ENCODE measurements at places on chromosomes 2 and 18.

DNA sequence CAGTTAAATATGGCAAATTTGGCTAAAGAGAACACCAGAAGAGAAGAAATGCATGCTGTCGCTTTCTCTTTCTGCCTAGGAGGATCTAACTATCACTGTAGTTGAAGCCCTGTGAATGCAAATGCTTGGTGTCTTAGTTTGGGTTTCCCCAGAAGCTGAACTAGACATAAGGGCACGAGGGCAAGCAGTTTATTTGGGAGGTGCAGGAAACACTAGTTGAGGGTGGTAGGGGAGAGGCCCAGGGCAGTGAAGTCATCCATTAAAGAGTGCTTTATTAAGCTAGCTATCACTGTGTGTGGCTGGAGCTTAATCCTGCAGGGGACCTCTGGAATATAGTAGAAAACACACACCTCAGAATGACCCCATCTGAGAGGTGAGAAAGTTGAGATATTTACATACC, 639.8 kb upstream of the ZEB2 start:
- DNase-seq: no peak

DNA sequence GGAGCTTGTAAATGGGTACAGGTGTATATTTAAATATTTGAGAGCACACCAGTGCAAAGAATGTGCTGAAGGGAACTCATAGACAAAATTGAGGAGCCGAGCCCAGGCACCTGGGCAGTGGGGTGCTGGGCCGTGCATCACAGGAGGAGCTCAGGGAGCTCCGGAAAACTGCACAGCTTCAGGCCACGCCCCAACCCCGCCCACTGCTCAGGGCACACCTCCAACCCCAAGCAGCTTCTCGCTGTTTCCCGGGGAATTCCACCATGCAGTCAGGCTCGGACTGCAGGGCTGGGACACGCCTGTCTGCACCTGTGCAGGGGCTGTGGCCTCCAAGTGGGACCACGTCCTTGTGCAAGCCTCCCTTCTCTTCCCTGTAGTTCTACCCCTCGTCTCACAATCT, 243.0 kb downstream of the HDAC4 start:
- DNase-seq: peak; percentile 18

GRCh38 chr18:23095463-23095862, 39.8 kb upstream of the CABLES1 start:
- no peak for DNase-seq

GRCh38 chr2:154978710-154979109, 280.2 kb downstream of the KCNJ3 start:
- no peak for DNase-seq

- DNase-seq: no peak
Observed at GRCh38 chr2:70673041-70673647, 94.9 kb downstream of the ADD2 start.

DNA sequence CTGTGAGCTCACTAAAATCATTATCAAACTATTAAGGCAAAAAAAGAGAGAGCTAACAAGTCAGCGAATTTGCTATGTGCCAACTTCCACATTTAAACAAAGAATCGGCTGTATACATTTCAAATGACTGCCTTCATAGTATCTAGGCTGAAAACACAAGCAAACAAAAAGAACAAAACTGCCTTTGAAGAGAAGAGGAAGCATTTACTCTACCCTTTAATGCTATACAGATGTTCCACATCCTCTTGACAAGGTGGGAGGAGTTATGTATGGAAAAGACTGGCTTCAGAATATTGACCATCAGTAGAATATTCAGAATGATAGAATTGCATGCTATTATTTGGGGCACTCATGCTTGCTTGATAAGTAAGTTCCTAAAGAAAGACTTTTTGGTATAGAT, 741.7 kb downstream of the PLCL1 start:
- DNase-seq: no peak

DNA sequence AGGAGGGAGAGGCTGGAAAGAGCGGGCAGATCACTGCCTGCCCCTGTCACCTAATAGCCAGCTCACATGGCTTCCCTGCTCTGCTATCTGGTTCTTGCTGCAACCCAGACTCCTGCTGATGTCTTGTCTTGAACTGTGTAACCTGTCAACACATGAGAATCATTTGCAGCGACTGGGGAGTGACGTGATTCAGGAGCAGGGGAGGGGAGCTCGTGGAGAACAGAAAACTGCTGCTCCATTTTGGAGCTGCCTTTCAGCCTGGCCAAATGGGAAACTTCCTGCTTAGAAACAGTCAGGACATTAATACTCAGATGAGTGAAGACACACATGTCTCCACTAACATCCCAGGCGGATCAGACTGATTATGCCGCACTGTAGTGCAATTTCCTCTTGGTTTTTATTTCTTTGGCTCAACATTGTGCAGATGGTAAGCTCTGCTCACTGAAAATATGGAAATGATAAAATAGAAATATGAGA, 38.1 kb downstream of the RPL37A start:
- DNase-seq: no peak

DNA sequence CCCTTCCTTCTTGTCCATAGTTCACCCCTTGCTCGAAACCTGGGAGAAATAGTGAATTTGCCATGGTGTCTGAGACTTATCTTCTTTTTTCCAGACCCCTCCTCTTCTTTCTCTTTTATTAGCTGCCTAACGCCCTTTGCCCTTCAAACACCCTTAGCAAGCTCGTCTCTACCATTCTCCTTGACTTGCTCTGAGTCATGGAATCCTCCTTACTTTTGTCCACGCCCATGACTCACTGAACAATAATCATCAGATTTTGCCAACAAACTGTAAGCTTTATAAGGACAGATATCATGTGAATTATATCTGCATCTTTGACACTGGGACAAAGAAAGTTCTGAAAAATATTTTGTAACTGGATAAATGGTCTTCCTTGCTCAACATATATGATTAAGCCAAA, 67.1 kb upstream of the CNTNAP5 start:
- DNase-seq: no peak

GRCh38 chr18:27717250-27717649, 459.7 kb downstream of the CDH2 start:
- no peak for DNase-seq

- DNase-seq: no peak
Observed at GRCh38 chr2:84924173-84925106, 19.0 kb downstream of the TMSB10 start.

DNA sequence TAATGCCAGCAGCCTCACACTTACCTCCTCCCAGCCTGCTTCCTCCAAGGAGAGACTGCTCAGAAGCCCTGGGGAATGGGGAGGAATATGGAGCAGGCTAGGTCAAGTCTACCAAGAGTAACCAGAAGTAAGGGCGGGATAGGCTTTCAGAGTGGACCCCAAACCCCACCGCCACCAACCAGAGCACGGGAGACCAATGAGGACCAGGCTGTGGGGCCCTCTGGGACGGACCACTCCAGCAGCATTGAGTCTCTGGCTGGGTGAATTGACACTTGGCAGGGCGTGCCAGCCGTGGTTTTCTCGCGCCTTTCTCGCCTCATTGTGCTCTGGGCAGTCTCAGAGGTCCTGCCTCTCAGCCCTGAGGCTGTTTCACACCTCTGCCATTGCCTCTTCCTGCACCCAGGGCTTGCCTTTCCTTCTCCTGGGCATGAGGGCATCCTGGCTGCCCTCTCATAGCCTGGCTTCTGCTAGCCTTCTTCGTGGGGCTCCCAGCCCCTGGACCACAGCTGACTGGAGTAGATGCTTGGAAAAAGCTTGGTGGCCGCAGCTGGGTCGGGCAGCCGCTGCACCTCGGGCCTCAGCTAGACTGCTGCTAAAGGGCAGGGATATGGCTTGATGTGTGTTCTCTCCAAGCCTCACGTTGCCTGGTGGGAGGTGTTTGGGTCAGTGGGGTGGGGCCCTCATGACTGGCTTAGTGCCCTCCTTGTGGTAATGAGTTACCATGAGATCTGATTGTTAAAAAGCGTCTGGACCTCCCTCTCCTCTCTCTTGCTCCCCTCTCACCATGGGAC, 40.5 kb upstream of the HS6ST1 start:
- peak; percentile 16 for DNase-seq

DNA sequence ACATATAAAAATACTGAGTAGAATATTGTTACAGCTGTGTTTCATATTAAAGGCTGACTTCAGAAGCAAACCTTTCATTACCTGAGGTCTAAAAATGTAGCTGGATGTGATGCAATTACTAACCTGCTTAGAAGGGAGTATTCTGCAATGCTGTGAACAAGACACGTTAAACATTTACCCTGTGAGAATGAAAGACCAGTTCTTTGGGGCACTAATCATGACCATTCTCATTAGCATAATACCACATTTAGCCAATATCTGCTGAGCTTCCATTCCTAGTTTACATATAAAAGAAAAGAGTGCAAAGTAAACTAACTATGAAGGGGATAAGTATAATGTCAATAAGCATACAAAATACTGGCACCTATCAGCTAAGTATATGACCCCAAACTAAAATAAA, 784.0 kb upstream of the KLHL29 start:
- DNase-seq: no peak

GRCh38 chr2:33104052-33104623, 157.4 kb downstream of the LTBP1 start:
- no peak for DNase-seq

- no peak for DNase-seq
Observed at GRCh38 chr2:195562570-195563566, 94.2 kb upstream of the SLC39A10 start.

DNA sequence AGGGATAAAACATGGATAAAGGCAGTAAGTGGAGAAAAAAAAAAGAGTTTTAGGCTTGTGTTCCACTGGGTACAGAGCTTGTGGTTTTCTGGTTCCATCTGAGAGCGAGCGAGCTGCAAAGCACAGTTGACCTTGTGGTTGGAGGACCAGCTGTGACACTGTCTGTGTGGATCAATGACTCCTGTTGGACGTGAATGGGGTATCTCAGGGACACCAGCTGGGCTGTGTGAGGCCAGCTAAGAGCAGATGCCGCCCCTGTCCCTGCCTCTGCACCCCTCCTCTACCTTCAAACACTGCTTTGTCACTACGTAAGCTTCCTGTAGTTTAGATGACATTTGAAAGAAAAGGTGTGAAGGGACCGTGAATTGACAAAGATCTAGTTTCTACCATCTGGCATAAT, 67.8 kb downstream of the QPCT start:
- no peak for DNase-seq

GRCh38 chr2:20174410-20174809, 50.5 kb downstream of the SDC1 start:
- peak; percentile 43 for DNase-seq

- no peak for DNase-seq
Observed at GRCh38 chr2:56211048-56211447, 27.3 kb downstream of the CCDC85A start.

- no peak for DNase-seq
Observed at GRCh38 chr2:219831957-219832356, 204.5 kb downstream of the SLC4A3 start.

- DNase-seq: no peak
Observed at GRCh38 chr18:45284174-45284573, 331.1 kb upstream of the SLC14A2 start.

- DNase-seq: peak; percentile 76
Observed at GRCh38 chr2:149330127-149331022, at the start of gene LYPD6. Gene LYPD6 (plus strand): TSS chr2:149330587. CDS start chr2:149437709, 107,122 bp downstream.

- no peak for DNase-seq
Observed at GRCh38 chr2:234075518-234075915, 25.0 kb downstream of the SPP2 start.

DNA sequence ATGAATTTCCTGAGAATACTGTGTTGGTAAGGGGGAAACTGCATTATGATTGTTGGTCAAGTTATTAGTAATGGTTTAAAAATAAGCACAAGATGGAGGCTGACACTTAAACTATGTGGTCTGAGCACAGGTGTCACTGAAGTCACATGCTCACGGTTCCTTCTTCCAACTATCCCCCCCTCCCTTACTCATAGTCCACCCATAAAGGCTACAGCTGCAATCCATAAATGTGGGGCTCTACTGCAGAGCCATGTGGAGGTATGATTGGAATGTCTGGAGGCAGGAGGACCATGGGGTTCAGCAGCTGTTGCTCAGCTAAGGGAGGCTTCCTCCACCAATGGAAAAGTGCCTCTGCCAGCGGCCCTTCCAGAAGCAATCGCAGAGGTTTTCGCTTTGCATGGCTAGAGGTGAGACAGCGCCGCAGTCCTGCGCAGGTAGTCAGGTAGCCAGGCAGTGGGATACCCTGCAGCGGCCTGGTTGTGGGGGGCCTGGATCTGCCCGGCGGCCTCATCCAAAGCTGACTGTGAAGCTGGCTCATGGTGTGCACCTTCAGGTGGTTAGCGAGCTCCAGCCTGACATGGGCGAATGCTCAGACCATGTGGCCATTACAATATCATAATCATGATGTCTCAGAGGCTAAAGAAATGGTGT, 249.6 kb downstream of the DCDC2C start:
- no peak for DNase-seq

DNA sequence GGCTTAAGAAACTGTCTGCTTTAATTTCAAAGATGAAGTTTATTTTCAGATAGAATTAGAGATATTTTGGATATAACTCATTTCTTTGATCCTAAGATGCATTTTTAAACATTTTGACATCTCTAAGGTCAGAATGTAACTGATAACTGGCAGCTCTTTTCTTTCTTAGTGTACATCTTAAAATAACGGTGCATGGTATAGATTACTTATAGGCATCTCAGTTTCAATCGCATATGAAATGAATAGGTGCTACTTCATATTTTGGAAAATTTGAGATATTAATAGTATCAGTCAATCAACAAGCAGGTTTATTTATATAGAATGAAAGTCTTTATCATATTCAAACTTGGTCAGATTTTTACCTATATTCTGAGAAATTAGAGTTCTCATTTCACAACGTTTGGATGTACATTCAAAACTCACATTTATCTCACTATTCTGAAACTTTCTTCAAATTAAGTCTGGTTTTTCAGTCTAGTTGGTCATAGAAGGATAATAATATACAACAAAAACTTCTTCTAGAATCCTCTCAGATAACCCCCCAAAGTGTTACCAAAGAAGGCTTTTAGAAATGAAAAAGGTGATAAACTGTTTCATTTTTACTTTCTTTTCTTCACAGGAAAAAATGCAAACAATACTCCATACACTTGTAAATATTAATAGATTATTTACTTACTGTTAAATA, 122.8 kb upstream of the WDSUB1 start:
- no peak for DNase-seq

GRCh38 chr2:216717491-216717901, 22.1 kb upstream of the IGFBP5 start:
- DNase-seq: no peak

DNA sequence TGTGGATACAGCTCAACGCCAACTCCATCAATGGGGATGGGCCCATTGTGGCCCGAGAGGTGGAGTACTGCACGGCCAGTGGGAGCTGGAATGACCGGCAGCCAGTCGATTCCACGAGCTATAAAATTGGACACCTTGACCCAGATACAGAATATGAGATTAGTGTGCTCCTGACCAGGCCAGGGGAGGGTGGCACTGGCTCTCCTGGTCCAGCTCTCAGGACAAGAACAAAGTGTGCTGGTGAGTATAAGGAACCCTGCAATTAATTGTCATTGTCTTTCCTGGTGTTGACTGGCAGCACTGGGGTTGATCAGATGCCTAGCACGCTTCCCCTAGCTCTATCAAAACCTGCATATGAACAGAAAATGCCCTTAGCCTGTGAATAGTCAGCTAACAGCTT, 388.1 kb downstream of the PTPRM start:
- no peak for DNase-seq

GRCh38 chr2:200797242-200797770, 14.4 kb upstream of the BZW1 start:
- DNase-seq: peak; percentile 45

All from tibial artery (tissue), 4 donors.